DMS 273 treated with DMSO at 0.1 percent for 48 hours (cell line): ENCODE measurements at places on chromosomes 6 and 20.

DNA sequence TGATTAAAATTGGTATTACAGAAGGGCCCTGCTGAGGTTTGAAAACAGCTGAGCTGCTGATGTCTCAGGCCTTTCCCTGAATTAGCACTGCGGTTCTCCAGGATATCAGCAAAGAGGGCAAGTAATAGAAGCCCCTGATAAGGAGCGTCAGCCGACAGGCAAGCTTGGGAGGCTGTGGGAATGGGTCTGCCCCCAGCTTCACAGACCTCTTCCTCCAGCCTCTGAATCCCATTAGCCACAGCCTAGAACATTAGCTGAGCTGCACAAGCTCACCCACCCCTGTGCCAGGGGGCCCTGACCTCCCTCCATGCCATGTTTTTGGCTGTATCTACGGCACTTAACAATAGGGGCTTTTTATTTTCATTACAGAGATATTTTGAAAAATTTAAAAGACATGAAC is 59.9 kb downstream of the VAPB start:
- no peak for DNase-seq

GRCh38 chr6:89357390-89357789 is 4.9 kb upstream of the UBE2J1 start:
- DNase-seq, result no peak

- peak; percentile 2 for DNase-seq
These were observed 127.2 kb downstream of the CD109 start for GRCh38 chr6:73823046-73823735.

DNA sequence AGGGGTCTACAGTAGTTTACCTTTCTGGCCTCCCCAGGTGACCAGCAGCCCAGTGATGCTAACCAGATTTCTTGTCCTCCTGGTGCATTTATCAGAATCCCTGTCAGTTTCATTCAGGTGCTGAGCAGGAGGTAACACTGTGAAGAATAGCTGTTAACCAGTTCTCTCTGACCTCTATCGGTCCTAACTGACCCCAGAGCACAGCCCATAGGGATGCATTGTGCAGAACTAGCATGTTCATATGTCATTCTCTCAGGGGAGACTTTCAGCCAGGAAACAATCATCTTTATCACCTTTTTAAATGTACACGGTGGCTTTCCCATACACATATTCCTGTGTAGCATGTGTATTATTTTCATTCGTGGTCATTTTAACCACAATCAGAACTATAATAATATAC is 49.9 kb downstream of the CNR1 start:
- DNase-seq, result no peak

DNA sequence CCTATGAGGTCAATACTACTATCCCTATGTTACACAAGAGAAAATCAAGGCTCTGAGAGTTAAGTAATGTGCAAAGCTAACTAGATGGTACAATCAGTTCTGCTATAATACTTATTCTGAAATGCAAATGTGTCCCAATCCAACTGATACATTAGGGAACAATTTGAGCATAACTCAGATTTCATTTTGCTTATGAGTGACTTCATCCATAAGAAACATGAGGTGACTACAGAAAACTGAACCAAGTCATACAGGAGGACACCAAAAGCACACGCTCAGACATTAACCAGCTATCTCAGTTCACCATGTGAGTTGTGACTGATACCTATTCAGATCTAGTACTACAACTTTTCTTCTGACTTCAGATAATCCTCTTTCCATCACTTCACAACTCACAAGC is 179.9 kb upstream of the RUNX2 start:
- DNase-seq, result no peak

DNA sequence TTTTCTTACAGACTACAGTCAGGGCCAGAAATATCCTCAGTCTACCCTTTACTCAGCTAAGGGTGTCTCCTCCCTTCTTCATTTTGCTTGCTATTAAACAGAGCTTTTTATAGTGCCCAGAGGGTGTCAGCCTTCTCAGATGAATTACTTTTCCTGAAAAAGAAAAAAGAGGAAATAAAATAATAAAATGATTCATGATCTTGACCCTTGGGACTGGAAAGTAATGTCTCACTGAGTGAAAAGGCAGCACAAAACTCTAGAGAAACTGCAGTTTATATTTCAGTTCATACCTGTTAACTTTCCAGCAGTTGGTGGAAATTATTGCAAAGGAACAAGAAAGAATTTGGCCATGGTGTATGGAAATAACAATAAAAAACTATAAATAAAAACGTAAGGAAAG is 170.6 kb downstream of the IBTK start:
- DNase-seq, result no peak

- no peak for DNase-seq
These were observed 16.0 kb downstream of the AKAP12 start for GRCh38 chr6:151255811-151256210.

DNA sequence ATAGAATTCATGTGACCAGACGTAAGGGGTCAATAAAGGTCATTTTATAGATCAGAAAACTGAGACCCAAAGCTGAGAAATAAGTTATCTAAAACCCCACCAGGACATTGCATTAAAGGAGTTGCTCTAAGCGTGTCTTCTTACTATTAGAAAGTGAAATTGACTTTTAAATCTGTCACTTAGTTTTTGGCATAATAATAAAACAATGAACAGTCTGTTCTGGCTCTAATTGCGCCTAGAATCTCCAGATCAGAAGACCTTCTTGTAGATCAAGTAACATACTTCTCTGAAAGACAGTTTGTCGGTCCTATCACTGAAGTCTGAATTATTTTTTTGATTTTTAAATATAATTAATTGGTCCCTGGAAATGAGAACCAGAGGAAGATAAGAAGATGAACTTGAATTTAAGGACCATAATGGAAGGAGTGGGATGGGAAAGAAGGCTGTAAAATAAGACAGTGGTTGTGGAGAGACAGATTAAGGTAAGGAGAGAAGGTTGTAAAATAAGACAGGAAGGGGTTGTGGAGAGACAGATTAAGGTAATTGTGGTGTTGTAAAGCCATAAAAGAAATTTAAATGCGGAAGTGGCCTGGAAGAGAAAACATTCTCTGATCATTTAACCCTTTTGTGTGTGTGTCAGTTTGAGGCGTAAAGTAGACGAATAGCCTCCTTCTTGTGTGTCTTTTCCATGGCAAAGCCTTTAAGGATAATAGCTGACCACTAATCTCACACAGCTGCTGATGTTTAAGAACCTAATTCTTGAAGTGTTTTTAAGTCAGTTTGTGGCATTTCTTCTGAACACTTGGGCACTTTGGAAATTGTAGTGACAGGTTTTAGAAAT is 20.1 kb downstream of the TOP1 start:
- no peak for DNase-seq

GRCh38 chr6:15962449-15962764 is 166.5 kb upstream of the MYLIP start:
- no peak for DNase-seq

DNA sequence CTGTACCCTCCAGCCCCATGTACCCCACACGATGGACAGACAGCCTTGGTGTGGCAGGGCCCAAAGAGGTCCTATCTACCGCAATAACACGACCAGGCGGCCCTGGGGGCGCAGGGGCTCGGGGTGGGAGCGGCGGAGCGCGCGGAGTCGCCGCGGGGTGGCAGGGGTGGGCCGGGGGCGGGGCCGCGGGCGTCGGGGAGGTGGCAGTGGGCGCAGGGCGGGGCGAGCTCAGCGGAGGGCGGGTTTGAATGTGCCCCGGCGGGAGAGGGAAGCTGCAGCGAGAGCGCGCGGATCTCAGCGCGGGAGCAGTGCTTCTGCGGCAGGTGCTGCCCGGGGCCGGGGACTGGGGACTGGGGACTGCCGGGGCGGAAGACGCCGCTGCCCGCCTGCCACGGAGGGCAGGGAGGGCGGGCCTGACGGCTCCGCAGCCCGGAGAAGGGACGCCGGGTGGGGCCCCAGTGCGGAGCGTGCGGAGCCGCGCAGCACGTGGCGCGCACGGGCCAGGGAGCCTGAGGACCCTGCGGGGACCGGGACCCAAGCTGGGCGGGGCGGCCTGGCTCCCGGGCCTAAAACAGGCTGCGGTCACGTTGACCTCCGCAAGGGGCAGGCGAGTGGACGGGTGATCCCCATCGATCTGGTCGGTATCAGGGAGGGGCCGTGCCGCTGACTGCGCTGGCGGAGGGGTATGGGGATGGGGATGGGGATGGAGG is at the start of gene SLC29A1:
Gene SLC29A1 (plus strand): TSS at position 277 of the 710 bp plus-strand sequence. CDS start 3,719 bp downstream, outside the sequence.
- peak; percentile 26 for DNase-seq

DNA sequence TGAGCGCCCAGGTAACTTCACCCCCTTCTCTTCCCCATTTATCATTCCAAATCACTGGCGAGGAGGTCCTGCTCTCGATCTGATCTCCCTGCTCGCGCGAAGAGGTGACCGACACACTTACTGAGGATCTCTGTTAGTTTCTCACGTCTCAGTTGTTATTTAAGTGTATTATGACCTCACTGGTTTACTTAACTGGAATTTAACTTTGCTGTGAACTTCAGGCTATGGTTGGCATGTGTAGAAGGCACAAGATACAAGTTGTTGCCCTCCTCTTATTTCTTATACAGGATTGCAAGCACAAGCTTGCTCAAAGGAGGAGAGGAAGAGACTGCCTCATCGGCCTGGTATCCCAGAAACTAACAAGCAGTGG is 1.2 kb downstream of the RNF217 start:
- DNase-seq, result no peak

DNA sequence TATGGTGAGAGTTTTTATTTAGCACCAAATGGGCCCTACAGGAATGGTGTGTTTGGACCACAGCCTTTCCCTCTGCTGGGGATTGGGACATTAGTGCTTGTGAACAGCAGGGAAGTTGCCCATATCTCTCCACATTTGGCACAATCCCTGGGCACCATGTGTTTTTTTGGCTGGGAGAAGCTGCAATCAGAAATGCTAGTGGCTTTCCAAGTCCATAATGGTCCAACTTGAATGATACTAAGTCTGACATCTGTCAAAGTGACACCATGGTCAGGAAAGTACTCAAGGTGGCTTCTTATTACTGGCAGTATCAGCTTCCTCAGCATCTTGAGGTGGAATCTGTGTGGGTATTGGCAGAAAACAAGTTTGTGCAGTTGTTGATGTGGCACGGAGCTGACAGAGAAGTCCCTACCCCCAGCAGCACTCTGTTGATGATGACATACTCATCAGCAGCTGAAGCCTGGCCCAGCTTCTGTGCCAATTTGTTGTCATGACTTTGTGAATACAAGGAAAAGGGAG is 53.0 kb downstream of the SASH1 start:
- DNase-seq, result peak; percentile 59

DNA sequence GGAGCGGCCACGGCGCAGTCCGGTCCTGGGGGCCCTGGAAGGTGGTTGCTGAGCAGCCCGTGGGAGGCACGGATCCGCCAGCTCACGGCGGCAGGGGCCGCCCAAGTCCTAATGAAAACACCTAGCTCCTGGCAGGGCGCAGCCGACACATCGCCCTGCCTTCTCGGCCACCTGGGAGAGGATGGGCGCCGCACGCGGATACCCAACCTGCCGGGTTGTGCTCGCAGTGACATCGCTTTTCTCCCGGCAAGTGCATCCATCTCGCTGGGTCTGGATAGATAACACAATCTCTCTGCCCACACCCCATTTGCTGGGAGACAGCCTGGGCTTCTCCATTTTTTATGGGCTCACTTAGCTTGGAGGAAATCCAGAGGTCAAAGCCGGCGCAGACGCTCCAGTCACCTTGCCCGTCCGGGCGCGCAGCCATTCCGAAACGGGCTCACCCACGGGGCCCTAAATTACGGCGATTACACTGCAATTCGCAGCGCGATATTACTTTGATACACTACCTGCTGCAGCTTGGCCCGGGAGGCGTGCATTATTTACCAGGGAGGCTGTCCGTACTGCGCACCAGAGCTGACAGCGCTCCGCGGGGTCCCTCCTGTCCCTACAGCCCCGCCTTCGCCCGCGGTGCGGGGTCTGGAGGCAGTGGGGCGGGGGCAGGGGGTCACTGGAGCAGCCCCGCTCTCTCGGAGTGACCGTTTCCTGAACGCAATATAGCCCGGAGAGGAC is 36.2 kb upstream of the CCDC167 start:
- DNase-seq, result no peak

- no peak for DNase-seq
These were observed 10.7 kb downstream of the SLC22A1 start for GRCh38 chr6:160132297-160132637.

GRCh38 chr20:57589728-57590484 is 29.0 kb downstream of the PCK1 start:
- no peak for DNase-seq

GRCh38 chr6:39453241-39453640 is 130.7 kb upstream of the KCNK16 start:
- no peak for DNase-seq

DNA sequence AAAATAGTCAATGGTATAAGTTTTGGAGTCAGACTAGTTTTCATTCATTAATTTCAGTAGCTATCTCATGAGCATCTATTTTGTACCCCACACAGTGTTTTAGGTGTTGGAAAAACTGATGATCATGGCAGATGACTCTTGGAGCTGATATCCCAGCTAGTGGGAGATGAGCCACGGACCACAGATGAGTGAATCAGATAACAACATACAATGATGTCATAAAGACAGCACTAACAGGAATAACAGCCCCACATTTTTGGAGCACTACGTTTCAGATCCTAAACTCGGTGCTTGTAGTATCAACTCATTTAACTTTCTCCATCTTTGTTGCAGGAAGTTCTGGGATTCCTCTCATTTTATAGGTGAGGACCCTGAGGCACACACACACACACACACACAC is 67.8 kb upstream of the EDN3 start:
- DNase-seq, result no peak

- DNase-seq, result no peak
These were observed 253.1 kb downstream of the ADGB start for GRCh38 chr6:146851837-146852236.

DNA sequence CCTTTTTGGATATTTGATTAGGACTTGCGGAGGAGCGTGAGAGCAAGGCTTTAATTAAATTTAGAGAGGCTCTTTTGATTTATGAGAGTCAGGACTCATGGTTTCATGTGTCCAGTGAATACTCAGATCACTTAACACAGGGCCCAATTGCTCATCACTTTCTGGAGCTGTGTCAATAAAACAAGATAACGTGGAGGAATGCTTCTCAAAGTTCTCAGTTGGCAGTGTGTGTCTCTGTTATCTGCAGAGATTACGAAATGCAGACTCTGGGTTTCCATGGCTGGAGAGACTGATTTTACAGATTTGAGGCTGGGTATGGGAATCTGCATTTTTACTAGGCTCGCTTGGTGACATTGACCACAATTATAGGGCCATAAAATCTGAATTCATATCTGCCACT is 335.8 kb upstream of the FLRT3 start:
- no peak for DNase-seq

DNA sequence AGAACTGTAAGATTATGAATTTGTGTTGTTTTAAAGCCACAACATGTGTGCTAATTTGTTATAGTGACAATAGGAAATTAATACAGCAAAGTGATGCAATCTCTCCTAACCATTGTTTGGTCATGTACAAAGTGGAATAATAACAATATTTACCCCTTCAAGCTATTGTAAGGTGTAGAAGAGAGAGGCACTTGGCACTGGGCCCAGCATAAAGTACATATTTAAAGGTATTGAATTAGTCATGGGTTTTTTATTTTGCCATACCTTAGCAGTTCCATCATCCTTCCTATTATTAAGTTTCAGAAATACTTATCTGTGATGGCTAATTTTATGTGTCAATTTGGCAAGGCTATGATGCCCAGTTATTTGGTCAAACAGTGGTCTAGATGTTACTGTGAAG is 322.4 kb upstream of the TSHZ2 start:
- DNase-seq, result no peak

- DNase-seq, result no peak
These were observed 24.7 kb upstream of the HIVEP1 start for GRCh38 chr6:11987386-11987785.

- DNase-seq, result no peak
These were observed 57.9 kb downstream of the TSHZ2 start for GRCh38 chr20:53030061-53030460.
